ENCODE measurements at places on chromosomes 2 and 18.

GRCh38 chr2:238418196-238418998 lies 8.3 kb upstream of the ASB1 start:
- no peak for DNase-seq

DNA sequence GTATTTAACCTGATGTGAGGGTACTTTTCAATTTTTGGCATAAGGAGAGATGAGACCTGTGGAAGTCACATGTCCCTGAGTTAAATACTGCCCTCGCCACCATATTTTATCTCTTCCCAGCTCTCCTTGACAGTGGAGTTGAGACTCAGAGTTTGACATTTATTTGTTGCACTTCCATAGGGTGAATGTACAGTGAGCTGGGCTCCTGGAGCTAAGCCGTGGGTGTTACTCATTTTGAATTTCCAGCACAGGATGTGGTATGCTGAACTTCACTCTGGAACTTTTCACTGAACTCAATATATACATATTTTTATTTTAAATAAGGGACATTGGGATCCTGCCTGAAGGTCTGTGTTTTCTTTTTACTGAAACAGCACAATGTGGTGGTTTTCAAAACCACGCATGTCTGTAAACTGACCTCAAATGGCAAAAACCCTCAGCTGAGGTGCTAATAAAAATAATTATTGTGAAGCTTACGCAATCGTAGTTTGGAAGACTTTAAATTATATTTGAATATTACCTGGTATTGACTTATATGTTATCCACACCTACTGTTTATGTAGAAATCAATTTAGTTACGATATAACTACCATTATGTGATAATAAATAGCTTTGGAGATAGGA lies 12.1 kb downstream of the RNF144A start:
- peak; percentile 33 for DNase-seq

DNA sequence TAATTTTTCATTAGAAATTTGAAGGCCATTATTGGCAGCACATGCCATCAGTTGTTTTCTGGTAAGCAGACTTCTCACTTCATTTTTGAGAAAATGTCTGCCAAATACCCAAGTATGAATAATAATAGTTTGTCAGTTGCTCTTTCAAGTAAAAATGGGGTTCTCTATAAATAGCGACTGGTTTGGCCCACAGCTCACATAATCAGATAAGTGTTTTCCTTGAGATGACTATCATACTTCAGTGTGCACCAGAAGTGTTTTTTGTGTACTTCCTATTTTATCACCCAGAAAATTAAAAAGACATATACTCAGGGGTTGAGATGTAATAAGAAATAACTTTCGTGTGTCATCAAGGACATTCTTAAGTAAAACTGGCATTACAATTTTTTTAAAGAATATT lies 147.1 kb downstream of the PHLPP1 start:
- no peak for DNase-seq

GRCh38 chr2:108082978-108083377 lies 96.7 kb downstream of the SLC5A7 start:
- DNase-seq, result no peak

DNA sequence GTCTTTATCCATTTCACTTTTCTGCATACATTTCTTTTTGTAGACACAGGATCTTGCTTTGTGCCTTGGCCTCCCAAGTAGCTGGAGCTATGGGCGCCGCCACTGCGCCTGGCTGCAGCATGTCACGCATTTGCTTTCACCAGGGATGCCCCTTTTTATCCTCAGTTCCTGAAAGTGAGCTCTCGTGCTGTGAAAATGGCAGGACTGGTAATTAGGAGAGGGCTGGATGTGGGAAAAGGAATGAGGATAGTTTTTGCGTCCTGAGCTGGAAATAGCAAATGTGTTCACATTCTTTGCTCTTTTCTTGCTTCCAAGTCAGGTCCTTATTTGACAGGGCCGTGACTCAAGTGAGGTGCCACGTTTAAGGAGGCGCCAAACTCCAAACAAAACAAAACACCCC lies 104.6 kb downstream of the LDLRAD4 start:
- no peak for DNase-seq

- no peak for DNase-seq
Measured at GRCh38 chr2:74441170-74441689, 507 bp downstream of the RTKN start.

DNA sequence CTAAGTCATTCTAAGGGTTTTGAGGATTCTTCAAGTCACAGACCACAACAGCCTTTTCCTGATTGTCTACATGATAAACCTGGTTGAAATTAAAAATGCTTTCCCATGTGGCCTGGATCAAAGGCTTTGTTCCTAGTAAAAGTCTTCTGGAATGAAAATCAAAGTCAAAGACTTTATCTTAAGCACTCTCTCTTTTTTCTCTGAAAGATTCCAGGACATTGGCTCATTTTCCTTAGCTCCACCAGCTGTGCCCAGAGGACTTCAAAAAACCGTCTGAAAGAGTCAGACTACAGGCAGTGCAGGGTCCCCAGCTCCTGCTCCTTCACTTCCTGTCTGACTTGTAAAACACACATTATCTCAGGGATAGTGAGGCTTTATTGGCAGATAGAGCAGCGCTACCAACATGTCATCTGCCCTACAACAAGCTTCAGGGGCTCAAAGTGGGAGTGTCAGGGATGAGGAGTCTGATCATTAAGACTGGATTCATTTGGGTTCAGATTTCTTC lies 148.2 kb downstream of the ESCO1 start:
- DNase-seq, result peak; percentile 8

- DNase-seq, result no peak
Measured at GRCh38 chr2:221817052-221817451, 244.9 kb upstream of the EPHA4 start.

GRCh38 chr2:161604901-161605300 lies 19.3 kb upstream of the SLC4A10 start:
- no peak for DNase-seq

DNA sequence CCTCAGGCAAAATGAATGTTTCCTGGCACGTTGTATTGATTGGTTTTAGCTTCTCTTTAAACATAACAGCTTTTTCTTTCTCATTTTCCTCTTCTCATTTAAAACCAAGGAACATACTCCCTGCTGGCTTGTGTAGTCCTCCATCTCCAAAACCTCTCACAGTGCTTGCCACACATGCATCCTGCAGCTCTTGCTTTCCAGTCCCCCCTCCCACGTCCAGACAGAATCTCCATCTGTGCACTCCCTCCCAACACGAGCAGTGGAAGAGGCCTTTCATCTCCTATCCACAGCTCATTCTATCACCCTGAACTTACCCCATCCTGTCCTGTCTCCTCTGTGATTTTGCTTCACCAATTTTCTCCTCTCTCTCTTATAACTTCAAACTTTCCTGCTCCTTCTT lies 99.6 kb upstream of the THSD7B start:
- DNase-seq, result no peak

DNA sequence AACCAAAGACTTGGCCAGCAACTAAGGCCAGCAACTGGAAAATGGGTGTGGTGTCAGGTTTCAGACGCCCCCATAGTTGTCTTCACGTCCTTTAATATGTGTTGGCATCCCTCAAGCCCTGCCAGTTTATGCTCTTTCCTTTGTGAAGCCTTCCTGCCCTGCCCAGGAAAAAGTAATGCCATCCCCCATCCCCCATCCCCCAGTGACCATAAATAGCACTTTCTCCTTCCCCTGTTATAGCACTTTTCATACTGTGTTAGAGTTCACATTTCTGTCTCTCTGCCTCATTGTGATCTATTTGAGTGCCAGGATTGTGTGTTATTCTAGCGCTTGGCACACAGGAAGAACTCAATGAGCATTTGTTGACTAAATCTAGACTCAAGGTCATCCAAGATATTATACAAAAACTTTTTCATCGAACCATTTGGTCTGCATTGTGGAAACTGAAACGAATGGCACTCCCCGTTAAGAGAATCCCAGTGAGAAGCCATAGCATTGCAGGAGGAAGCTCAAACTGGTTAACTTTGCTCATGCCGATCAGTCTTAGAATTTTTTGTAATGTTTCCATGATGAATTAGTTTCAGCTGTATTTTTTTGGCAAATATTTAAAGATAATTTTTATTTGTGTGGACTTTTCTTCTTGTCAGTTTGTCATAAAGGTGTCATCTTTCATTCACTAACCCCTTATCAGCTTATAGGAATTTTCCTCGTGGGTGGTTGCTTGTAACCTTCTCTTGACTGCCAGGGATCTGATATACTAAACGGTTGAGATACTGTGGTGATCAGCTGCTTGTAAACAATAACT lies 15.7 kb downstream of the CRIM1 start:
- DNase-seq, result peak; percentile 54

DNA sequence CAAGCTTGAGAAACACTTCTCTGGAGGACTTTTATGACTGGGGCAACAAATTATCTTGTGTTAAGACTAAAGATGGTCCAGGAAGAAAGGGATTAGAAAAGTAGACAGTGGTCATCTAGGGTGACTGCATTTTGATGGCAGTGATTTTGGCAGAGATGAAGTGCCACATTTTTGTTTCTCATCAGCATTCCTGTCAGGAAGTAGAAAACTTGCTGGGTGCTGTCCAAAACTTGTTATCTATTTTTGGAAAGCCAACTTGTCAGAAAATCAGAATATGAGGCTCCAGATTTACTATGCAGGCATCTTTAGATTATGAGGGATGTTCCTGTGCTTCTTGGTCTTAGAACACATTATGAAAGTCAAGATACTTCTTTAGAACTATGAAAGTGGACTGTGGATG lies 29.0 kb upstream of the CALCRL start:
- no peak for DNase-seq

- DNase-seq, result peak; percentile 96
Measured at GRCh38 chr2:65300761-65301711, 73.4 kb downstream of the ACTR2 start.

- no peak for DNase-seq
Measured at GRCh38 chr2:38017836-38018235, 58.1 kb downstream of the CYP1B1 start.

- DNase-seq, result no peak
Measured at GRCh38 chr2:15889442-15890123, 50.8 kb upstream of the MYCN start.

DNA sequence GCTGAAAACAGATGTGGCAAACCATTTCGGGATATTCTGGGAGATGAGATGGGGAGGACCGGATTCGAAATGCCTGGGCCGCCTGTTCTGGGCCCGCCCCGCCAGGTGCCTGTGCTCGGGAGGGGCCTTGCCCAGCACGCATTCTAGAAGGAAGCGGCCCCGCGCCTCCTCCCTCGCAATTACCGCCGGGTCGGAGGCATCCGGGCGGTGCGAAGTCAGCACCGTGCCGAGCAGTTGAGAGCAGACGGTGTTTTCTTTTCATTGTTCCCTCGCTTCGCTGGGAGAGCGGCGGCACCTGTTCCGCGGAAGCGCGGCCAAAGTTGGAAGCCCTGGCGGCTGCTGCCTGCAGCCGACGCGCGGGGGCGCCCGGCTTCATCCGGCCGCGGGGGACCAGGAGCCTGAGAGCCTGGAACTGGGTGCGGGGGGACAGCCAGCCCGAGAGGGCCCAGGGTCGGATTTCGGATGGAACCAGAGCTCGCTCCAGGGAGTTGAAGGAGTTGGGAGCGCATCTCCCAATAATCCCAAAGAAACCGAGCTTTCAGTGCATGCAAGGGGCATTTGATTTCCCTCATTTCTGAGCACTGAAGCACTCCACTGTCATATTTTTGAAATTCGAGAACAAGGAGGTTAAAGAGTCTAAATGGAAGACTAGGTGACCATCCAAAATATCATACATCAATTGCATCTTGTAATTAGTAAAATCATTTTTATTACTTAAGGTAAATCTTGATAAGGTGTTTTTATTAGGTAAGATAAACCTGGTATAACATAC lies 241.8 kb upstream of the RAB12 start:
- DNase-seq, result no peak

DNA sequence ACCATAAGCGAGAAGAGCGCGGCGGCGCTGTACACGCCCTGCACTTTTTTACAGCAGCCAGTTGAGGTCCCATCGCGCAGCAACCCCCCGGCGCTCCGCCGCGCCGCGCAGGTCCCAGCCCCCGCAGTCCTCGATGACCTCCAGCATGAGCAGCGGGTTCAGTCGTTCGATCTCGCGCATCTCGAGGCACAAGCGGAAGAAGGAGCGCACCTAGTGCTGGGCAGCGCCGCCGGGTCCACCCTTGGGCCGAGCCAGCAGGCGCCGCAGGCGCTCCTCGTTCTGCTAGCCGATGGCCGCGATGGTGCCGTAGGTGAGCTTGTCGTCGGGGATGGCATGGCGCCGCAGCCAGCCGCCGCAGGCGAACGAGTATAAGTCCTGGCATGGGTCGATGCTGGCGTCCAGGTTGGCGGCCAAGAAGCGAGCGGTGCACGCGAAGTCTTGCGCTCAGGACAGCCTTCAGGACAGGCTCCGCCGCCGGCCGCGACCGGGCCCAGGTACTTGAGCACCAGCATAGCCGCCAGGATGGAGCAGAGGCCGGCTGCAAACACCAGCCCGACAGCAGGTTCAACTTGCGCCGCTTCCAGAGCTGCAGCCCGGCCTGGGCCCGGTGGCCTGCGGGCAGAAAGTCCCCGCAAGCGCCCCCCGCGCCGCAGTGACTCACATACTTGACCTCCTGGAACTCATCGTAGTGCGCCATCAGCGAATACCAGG lies 8.3 kb downstream of the ALPP start:
- DNase-seq, result no peak

GRCh38 chr2:3356799-3357198 lies 20.8 kb downstream of the EIPR1 start:
- DNase-seq, result no peak

GRCh38 chr18:53375621-53376020 lies 848.8 kb downstream of the MBD2 start:
- no peak for DNase-seq

GRCh38 chr18:77057006-77057395 lies 75.6 kb downstream of the MBP start:
- DNase-seq, result no peak

- peak; percentile 16 for DNase-seq
Measured at GRCh38 chr18:14776801-14777200, 28.8 kb downstream of the ANKRD30B start.

GRCh38 chr2:38997781-38998180 lies 108.1 kb downstream of the ARHGEF33 start:
- DNase-seq, result peak; percentile 94

DNA sequence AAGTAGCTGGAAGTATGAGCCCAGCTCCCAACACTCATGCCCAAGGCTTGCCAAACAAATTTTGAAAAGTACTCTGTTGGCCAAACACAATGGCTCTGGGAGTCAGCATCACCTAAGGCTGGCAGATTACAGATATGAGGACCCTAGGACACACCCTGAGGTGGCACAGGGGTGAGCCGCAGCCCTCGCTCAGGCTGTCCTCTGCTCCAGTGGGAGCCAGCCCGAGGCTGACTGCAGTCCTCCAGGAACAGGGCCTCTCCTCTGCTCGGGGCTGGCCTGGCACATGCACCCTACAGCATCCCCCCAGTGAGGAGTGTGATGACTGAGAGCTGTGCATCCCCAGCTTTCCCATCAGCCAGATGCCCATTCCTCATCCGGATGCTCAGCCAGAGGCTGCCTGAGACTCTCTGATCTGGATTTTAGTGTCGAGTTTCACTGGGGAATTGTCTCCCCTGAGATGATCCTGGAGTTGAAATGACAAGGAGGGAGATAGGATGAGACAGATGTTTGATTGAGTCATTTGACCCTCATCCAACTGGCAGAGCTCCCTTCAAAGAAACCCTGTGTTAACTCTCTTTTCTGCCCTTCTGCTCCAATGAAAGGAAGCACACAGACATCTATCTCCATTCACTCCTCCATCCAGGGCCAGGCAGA lies 269.3 kb upstream of the NCKAP5 start:
- DNase-seq, result peak; percentile 84

GRCh38 chr2:46490521-46491141 lies 11.3 kb downstream of the TMEM247 start:
- DNase-seq, result peak; percentile 20

- DNase-seq, result no peak
Measured at GRCh38 chr2:42193722-42194187, 24.6 kb downstream of the EML4 start.

- DNase-seq, result no peak
Measured at GRCh38 chr2:239302083-239302807, 98.6 kb downstream of the HDAC4 start.
